ENCODE measurements at places on chromosomes 4 and X.

DNA sequence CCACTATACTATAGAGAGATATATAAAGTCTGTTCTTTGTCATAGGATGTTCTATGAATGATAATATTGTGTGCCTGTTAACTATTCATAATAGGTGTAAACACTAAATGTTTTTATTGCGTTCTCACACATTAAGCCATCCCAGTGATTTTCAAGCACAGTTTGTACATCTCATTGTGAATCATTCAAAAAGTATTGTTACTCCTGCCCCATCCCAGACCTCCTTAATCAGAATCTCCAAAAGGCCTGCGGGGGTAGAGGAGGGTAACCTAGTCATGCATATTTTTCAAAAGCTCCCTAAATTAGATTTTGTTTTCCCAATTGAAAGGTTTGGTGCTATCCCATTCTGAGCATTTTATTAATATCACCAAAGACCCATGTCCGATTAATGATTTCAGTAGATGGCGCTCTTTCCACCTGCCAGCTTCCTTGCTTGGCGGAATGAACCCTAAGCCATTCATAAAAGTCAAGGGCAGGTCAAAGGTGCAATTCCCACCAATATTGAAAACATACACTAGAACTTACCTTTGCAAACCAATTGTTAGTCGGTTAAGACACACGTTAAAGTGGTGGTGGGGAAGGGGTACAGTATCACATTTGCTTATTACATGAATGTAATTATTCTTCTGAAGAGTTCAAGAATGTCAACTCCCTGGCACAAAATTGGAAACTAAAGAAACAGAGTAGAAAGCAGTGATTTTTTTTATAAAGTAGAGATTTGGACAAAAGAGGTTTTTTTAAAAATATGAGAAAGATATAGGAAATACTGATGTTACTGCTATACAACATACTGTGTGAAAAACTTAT is 5.8 kb upstream of the TET2 start:
- no peak for DNase-seq

DNA sequence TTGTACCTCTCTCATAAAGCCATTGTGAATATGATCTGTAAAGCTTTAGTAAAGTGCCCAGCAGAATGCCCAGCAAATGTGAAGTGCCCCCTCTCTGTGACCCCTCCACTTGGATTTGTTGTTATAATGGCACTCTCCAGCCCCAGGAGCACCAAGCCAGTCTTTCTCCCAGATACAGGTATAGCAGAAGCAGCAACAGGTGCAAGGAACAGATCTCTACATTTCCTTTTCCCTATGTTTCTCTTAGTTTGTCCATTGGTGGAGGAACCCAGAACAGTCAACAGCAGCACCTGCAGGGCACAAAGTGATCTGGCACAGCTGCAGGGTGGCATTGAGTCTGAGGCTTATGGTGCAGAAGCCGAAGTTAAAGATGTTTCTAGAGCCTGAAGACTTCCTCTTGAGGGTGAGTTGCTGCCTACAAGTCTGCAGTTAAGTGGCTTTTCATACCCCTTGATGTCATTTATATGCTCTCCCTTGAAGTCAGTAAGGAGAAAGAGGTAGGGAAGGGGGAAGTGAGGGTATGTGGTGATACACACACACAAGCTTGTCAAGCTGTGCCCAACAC is 16.1 kb upstream of the CXCL3 start:
- no peak for DNase-seq

DNA sequence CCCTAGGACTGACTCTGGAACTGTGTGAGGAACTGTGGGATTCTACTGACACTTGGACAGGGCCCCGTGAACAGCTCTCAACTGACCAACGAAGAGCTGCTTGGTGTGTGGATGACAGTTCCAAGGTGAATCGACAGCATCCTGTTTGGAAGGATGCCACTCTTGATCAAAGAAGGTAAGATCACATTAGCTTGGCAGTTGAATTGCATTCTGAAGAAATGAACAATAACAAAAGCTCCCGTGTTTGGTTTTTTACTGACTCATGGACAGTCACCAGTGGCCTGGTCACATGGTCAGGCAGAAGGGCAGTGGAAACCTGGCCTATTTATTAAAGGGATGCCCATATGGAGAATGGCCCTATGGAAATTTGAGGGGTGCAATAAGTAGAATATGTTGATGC is 33.1 kb upstream of the GPR34 start:
- DNase-seq: no peak

DNA sequence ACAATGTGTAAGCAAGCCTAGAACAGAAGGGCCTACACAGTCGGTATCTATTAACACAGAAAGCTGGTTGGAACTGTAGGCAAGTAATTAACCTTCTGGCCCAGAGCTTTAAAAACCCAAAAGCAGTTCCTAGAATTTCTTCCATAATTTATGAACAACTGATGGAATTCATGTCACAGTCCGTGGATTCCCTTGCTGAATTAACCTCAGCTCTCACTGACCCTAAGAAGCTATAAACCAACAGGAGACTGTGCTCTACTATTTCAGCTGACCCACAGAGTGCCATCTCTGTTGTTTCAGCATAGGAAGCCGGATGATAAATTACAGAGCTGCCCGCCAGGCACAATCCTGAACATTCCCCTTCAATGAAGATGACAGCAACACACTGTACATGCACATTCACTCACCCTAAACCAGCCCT is 157.3 kb downstream of the PRDM5 start:
- no peak for DNase-seq

GRCh38 chrX:125998432-125998831 is 167.7 kb downstream of the DCAF12L2 start:
- no peak for DNase-seq

Measured in brain pericyte (primary cell).